NCI-H774 (cell line): ENCODE measurements at places on chromosomes 3 and 15.

GRCh38 chr3:27533718-27534573 is 49.8 kb upstream of the SLC4A7 start:
- DNase-seq = peak; percentile 24

DNA sequence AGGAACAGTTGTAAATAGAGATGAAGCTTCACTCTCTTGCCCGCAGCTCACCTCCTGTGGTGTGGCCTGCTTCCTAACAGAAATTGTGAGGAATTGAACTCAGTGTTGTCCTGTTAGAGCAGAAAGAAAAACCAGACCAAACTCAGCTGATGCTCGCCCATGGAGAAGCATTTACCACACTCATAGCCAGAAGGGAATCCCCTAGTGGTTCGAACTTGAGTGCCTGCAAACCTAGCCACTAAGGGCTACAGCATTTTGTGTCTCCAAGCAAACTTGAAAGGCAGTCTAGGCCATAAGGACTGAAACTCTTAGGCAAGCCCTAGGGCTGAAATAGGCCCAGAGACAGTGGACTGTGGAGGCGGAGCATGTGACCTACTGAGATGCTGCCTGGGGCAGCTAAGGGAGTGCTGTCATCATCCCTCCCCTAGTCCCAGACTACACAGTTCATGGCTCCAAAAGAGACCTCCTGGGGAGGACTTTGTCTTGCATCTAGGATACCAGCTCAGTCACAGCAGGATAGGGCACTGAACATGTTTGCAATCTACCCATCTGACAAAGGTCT is 44.5 kb upstream of the MCTP2 start:
- no peak for DNase-seq

- no peak for DNase-seq
Observed at GRCh38 chr15:78035861-78036476, 41.5 kb downstream of the TBC1D2B start.

DNA sequence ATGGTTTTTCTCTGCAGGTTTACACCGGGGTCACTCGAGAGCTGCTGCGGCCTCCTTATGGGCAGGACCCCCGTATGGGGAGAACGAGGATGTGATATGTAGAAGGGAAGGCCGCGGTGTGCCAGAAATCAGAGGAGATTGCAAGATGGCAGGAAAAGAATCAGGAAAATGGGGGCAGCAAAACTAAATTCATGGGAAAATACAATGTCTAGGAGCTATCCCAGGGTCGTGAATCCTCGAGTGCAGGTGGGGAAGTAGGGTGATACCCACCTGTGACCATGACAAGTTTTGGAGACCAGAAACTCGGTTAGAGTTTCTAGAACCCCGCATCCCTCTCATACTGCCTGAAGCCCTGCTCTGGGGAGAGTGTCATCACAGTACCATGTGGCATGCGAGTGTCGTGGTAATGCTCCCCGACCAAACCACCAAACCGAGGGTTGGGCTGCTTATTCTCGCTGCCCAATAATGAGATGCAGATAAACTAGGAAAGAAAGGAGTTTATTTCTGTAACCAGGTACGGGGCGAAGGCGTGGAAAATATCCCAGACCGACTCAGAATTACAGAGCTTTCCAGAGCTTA is 781 bp downstream of the TRNT1 start:
- no peak for DNase-seq

DNA sequence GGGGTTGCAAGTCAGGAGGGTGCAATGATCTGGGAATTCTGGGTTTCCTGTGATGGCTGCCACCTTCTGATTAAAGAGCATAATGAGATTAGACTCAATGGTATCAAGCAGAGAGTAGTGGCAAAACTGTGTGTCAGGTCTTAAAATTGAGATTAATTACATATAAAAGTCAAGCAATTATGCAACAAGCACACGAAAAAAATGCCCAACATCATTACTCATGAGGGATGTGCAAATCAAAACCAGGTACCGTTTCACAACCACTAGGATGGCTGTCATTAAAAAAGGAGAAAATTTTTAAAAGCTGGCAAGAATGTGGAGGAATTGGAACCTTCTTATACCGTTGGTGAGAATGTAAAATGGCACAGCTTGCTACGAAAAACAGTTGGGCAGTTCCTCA is 205.0 kb downstream of the OSBPL10 start:
- DNase-seq = no peak

- no peak for DNase-seq
Observed at GRCh38 chr15:101686718-101687117, 34.5 kb upstream of the TM2D3 start.

GRCh38 chr15:89885611-89886010 is 8.2 kb downstream of the AP3S2 start:
- DNase-seq = no peak

GRCh38 chr15:51601801-51602200 is 20.8 kb downstream of the DMXL2 start:
- DNase-seq = no peak

DNA sequence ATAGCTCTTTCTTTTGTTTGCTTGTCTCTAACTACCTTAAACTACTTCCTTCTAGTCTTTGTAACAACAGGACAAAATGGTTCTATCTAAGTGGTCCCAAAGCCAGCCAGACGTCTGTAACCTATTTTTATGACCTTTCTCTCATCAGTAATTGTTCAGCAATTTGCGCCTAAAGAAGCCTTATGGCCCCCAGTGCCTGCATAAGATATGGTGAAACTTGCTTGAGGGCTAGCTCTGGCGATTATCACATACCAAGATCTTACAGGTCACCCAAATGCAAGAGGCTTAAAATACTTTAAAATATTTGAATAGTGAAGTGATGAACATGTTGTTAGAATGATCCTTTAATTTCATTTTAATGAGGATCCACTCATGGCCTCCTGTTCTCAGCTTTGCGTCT is 369.4 kb downstream of the SOX2 start:
- no peak for DNase-seq

DNA sequence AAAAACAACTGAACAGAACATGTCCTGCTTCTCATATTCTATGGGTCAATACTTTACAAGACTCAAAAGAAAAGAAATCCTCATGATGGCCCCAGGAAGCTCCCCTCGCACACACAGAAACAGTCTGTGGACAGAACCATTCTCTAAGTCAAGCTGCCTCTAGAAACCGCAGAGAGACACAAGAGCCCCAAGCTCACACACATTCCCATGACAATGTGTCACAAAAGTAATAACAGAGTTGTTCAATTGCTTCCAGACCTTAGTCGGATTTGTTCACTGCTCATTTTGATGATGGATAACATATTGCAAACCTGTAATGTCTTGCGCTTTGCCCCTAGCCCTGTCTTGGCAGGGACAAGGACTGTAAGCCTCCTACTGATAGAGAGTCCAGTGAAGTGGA is 60.9 kb downstream of the UMPS start:
- DNase-seq = no peak

DNA sequence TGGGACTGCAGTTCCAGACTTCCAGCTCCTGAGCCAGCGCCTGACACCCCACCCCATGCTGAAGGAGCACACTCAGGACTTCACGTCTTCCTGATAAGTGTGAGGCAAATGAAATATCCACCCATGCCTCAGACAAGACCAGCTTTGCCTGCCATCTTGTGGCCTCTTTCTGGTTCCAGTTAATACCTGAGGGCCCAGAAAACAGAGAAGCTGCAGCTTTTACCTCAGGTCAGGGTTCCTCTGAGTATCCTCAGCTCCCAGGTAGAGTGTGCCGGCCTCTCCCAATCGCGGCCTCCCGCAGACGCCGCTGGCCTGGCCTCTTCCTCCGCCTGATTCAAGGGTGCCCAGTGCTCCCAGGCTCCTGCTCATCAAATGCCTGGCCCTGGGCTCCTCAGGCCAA is 5.1 kb upstream of the KLHL6 start:
- no peak for DNase-seq

GRCh38 chr3:151787626-151788025 is 26.3 kb upstream of the AADAC start:
- DNase-seq = no peak

- DNase-seq = no peak
Observed at GRCh38 chr3:29565236-29565635, 284.4 kb downstream of the RBMS3 start.

DNA sequence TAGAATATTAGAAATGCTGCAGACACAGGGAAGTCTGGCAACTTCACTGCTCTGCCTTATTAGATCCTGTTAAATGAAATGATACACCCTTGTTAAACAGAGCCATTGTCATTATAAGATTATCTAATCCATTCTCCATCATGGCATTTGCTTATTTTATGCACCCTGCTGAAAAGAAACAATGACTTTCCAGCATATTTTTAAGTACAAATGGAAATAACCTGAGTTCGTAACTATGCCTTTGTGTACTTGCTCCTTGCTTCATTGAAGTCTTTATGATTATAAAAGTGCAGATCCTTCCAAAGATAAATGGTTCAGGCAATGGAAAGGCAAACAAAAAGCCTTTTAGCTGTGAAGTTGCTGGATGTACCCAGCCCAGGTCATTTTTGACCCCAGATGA is 195.7 kb downstream of the AGBL1 start:
- DNase-seq = no peak

DNA sequence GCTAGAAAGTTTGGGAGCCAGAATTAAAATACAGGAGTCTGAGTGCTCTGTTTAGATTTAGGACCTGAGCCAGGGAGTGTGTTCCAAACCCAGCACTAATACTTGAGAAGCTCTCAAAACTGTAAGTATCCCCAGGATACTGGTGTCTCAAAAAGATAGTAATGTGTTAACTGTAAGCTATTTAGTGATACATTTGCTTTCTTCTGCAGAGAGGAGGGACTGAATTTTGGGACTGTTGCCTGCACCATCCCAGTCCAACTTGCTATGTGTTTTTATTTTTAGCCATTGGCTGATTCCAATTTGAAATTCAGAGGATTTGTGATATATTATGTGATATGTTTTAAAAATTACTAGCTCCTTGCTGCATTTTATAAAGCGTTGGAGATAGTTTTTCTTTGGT is 31.5 kb downstream of the UBE2E1 start:
- no peak for DNase-seq

DNA sequence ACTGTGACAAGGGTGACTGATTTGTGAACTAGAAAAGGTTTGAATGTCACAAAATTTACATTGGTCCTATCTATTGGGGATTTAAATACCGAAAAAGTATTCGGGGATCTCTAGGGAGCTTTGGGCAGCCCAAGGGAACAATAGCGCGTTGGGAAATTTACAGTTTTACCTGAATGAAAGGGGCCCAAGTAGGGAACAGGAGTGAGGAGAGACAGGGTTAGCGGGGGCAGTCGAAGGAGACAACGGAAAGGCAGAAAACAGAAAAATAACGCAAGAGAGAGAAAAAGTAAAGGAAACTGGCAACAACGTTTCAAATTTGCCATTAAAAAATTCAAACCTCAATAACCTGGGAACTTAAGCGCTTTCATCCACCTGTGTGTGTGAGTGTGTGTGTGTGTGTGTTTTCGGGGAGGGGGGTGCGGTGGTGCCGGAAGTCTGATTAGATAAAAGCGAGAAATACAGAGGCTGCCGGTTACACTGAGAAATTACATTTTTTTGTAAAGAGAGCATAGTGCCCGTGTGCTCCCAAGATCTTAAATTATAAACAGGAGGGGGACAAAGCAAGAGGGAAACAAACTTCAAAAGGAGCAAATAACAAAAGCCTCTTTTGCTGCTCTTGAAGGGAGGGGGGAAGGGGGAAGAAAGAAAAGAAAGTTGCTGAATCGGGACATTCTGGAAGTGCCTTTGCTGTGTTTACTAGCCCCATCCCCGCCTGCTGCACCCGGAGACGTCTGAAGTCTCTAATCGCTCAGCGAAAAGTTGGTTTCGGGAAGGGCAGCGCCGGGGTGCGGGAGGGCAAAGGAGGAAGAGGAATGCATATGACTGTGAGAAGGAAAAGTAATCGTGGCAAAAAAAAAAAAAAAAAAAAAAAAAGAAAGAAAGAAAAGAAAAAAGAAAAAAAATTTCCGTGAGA is 721 bp upstream of the ZIC1 start:
- DNase-seq = no peak

- DNase-seq = no peak
Observed at GRCh38 chr3:64837986-64838735, 150.4 kb upstream of the ADAMTS9 start.

GRCh38 chr3:175564363-175564762 is 705.2 kb downstream of the NAALADL2 start:
- DNase-seq = no peak

GRCh38 chr15:65354835-65355172 is 23.0 kb downstream of the IGDCC3 start:
- no peak for DNase-seq

GRCh38 chr3:173135059-173135458 is 6.0 kb downstream of the SPATA16 start:
- DNase-seq = no peak

DNA sequence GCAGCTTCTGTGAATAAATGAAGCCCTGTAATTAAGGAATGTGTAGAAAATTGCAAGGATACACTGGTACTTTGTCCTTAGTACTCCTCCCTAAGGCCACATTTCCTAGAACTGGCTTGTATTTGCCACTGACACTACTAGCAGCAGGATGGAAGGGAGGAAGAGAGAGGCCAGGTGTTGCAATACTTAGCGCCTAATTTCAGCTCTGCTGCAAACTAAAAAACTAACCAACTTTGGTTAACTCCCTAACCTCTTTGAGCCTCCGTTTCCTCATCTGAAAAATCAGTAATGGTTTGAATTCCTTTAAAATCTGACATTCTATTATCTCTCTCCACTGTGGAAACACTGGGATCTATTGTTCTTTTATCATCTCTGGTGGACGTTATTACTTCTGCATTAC is 257.0 kb downstream of the SV2B start:
- DNase-seq = no peak

DNA sequence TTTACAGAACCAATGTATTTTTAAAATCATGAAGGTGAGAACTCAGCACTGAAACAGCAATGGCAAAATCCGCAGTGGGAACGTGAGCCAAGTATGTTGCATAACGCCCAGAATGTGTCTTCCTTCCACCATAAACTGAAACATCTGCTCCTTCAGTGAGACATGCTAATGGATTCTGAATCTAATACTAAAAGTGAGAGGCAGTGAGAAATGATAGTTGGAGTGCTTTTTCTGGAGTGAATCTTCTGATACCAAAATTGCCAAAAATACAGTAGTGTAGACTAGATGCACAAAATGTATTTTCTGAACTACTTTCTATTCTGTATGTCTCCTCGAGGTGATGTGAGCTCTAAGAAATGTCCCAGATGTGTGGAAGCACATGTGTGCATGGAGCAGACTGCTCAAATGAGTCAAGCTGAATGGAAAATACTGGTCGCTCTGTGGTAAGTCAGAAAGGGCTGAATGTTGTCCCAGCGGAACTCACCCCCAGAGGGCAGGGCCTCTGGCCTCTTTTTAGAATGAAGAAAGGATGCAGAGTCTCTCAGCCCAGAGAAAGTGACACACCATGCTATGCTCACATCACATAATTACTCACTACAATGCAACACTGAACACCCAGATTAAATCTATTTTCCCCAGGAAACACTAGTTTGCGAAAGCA is 73.0 kb downstream of the ATP10A start:
- DNase-seq = no peak

DNA sequence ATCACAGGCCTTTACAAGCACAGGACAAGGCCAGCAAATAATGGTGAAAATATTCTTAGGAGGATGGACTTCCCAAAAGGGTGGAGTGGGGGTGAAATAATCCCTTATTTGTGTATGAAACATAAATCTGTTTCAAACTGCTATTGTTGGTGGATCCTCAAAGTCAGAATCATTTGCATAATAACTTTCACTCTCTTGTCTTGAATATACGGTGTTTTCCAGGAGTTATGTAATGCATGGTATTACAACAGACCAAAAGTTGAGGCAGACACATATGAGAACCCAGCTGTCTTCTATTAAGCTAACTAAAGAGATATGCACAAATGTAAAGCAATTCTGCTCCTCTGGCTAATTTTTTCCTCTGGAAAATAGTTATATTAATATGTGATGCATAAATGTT is 57.7 kb downstream of the PRTG start:
- no peak for DNase-seq

GRCh38 chr15:57329582-57330367 is 46.5 kb upstream of the CGNL1 start:
- no peak for DNase-seq

GRCh38 chr3:13717222-13717895 is 162.5 kb downstream of the WNT7A start:
- no peak for DNase-seq
